ENCODE measurements at places on chromosomes 1 and 21. TPM values are rescaled to one million over a fixed set of nuclear protein-coding genes. Genes with fewer than 3 reads are reported as not detected.
A peak's percentile ranks its signal among the peaks of the same experiment; 100 is the strongest.

DNA sequence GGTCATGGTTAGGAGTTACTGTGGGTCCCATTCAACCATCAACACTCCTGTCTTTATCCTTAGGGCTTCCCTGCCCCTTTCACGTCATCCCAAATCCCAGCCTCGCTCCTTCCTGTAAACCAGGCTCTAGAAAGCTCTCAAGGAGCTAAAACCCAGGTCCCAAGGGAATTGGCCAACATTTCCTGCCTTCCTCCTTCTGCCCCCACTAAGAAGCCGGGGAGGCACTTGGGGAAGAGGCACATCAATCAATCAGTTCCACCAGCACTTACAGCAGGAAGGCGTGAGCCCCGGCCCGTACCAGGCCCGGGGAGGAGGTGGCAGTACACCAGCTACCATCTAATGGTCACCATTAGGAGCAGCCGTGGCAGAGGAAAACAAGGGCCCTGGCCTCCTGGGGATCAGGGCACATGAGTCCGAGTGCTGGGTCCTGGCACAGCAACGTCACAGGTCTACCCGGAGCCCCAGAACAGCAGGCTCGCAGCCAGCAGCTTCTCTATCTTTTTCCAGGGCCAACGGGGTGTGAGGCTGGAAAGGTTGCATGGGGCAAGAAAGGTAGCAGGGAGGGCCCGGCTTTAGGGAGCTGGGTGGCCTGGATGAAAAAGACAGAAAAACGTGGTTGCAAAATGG is 108.6 kb downstream of the CASZ1 start:
- no peak for DNase-seq

Gene RGS1
- not detected for total RNA-seq

DNA sequence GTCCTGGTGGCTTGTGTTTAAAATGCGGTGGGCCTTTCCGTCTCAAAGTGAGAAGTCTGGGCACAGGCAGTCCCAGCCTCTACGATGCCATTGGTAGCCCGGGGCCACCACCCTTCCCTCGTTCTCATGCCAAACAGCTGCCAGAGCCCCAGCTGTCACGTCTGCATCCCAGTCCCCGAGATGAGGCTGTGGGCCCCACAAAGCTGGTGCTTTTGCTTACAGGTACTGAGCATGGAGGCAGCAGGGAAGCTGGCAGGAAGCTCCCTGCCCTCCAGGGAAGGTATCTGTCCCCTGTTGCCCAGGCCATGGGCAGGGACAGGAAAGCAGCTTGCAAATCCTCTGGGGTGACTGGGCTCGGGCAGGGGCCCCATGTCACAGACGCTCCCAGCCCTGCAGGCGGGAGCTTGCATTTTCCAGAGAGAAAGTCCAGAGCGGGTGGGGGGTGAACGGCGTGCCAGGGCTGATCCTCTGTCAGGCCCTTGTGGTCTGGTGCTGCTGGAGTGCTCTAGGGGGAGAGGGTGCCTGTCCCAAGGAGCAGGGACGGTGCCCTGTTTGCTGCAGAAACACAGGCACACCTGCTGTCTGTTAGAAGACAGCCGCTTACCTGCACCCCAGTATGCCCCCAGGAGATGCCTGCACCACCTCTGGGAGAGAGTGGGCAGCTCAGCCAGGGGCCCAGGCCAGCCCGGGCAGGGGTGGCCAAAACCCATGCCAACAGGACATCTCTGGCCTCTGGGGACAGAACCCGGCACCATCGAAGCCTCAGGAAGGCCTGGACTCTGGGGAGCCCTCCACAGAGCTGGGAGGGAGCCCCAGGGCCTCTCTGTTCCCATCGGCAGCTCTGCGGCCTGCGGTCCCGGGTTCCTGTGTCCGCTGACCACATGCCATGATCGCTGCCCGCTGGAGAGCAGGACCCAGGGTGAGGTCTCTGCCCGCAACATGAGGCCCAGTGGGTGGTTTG is 45.9 kb downstream of the SLX9 start:
- DNase-seq: no peak

- no peak for DNase-seq
Observed at GRCh38 chr1:237050915-237051314, 8.9 kb downstream of the RYR2 start.

Gene LAX1
- not detected for total RNA-seq

GRCh38 chr1:180908074-180908765 is 4.5 kb upstream of the KIAA1614 start:
- peak; percentile 81 for DNase-seq

DNA sequence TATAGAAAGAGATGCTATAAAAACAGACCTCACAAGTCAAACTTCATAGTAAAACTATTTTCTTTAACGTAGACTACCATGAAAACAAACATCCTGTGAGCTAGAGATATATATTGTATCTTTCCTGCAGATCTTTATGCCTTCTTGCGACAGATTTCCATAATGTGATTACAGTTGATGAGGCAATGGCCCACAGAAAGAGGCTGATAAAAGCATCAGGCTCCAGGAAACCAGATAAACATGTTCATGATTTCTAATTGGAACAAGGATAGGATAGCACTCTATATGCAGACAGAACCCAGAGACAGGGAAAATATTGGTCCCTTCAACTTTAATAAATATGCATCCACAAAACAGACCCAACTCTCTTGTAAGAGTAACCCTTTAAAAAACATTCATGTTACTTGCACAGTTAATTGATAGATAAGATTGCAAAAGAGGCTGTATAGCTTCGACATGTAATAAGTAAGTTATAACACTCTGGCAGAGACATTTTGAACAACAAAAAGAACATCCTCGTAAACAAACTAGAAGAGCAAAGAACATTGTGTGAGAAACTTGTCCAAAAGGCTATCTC is 329.4 kb downstream of the AGBL4 start:
- DNase-seq: no peak

Gene MATN1
- total RNA-seq: 0.39 TPM

Gene SH2D1B
- not detected for total RNA-seq

DNA sequence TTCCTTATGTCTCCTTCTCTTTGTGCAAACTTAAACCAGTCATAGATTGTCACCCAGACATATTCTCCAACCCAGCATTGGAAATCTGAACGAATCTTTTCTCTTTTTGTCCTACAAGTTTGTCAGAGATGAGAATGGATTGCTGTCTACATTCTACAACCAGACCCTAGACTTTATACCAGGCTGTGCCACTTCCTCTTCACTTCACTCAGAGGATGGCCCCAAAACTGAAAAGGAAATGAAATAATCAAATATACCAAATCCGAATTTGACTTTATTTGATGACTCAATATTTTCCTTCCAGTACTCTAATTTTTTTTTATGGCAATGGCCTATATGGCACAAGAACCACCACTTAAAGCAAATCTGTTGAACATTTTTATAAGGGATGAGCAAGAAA is 256.5 kb downstream of the ZNF648 start:
- DNase-seq: no peak

Gene SPAG17
- not detected for total RNA-seq

Gene TAS1R1
- total RNA-seq: not detected

- DNase-seq: no peak
Observed at GRCh38 chr1:180917306-180918065, 4.8 kb downstream of the KIAA1614 start.

GRCh38 chr1:230509281-230509977 is 83.3 kb upstream of the PGBD5 start:
- no peak for DNase-seq

DNA sequence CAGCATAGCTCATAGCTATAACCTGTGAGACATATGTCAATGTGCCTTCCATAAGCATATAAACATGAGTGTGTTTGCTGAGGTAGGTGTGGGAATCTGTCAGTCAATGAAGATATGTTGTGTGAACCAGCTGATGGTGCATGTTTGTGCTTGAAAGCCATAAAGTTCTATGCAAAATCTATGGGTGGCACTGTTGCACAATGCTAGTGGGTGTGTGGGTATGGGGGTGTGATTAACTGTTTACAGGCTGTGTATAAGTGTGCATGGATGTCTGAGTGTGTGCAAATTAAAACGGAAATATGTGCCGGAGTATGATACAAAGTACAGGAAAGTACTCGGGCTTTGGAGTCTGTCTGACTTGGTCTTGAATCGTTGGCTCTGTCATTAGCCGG is 1.0 kb upstream of the ATP2B4 start:
- no peak for DNase-seq

GRCh38 chr1:66422804-66423203 is 111.1 kb upstream of the SGIP1 start:
- DNase-seq: no peak

DNA sequence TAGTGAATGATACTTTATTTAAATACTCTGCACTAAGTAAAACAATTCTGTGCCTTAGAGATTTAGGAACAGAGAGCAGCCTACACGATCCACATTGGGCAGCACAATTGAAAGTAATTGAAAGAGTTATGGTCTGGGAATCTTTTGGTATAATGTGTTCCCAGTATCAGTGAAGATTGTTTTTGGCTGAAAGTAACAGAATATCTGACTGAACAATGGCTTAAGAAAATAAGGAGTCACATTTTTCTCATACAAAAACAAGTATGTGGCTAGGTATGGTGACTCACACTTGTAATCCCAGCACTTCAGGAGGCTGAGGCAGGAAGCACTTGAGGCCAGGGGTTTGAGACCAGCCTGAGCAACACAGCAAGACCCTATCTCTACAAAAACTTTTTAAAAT is 306.2 kb downstream of the NFIA start:
- no peak for DNase-seq

DNA sequence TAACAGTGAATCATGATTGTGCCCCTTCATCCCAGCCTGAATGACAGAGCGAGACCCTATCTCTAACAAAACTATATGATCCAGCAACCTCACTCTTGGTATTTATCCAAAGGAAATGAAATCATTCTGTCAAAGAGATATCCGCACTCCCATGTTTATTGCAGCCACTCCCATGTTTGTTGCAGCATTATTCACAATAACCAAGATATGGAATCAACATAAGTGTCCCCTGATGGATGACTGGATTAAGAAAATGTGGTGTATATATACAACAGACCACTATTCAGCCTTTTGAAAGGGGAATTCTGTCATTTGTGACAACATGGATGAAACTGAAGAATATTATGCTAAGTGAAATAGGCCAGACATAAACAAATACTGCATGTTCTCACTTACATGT is 44.4 kb downstream of the TRMT1L start:
- DNase-seq: no peak

Gene LYPD8
- total RNA-seq: not detected

All from osteocyte (in vitro differentiated cells).